ENCODE measurements at places on chromosomes 7 and 10. TPM values are rescaled to one million over a fixed set of nuclear protein-coding genes. Genes with fewer than 3 reads are reported as not detected.

The MAT1A gene
- not detected for total RNA-seq

The DHX32 gene
- total RNA-seq, result 15.5 TPM

The OR2A12 gene
- not detected for total RNA-seq

The OR2A5 gene
- not detected for total RNA-seq

The ABCA13 gene
- total RNA-seq, result not detected

The EMX2 gene
- not detected for total RNA-seq

The ORC5 gene
- 23.0 TPM for total RNA-seq

The ZNF365 gene
- not detected for total RNA-seq

The HKDC1 gene
- total RNA-seq, result not detected

The PPP1R9A gene
- total RNA-seq, result 1.5 TPM

The HOXA3 gene
- total RNA-seq, result not detected

The FZD1 gene
- 0.42 TPM for total RNA-seq

The CLEC2L gene
- total RNA-seq, result not detected

The EPHA1 gene
- not detected for total RNA-seq

The PTTG1IP2 gene
- not detected for total RNA-seq

The RNF148 gene
- not detected for total RNA-seq

The PANK1 gene
- total RNA-seq, result 1.9 TPM

The CAV2 gene
- total RNA-seq, result not detected
